Sigmoid colon (tissue), 7 donors: ENCODE measurements at places on chromosomes 11 and 22. TPM values are rescaled to one million over a fixed set of nuclear protein-coding genes. Genes with fewer than 3 reads are reported as not detected.
A peak's percentile ranks its signal among the peaks of the same experiment; 100 is the strongest.

The FGF4 gene
- not detected for polyA plus RNA-seq

The CACNA1I gene
- polyA plus RNA-seq, result not detected

The MYEOV gene
- polyA plus RNA-seq, result 11.1 TPM

The NOX4 gene
- polyA plus RNA-seq, result not detected

The RAG2 gene
- polyA plus RNA-seq, result not detected

The TECTA gene
- polyA plus RNA-seq, result not detected

The MARK2 gene
- polyA plus RNA-seq, result 44.2 TPM

The UPK3A gene
- not detected for polyA plus RNA-seq

The RPS6KA4 gene
- 16.6 TPM for polyA plus RNA-seq

The DEAF1 gene
- polyA plus RNA-seq, result 18.6 TPM

The RAB36 gene
- 0.60 TPM for polyA plus RNA-seq

- no peak overlapping the region for H3K4me3 ChIP-seq
- H3K27ac ChIP-seq, result no peak overlapping the region
- H3K4me1 ChIP-seq, result peaks cover 23% of the 10 kb centered on the region
- peaks cover 2% of the 10 kb centered on the region for H3K27me3 ChIP-seq
Measured at GRCh38 chr22:20962491-20962945, 4.5 kb upstream of the AIFM3 start.

GRCh38 chr11:22433094-22433455 lies 94.9 kb downstream of the SLC17A6 start:
- no peaks in the 10 kb centered on the region for H3K27me3 ChIP-seq
- H3K4me3 ChIP-seq, result peak overlapping the region; percentile 25
- no peaks in the 10 kb centered on the region for H3K4me1 ChIP-seq
- no peaks in the 10 kb centered on the region for H3K36me3 ChIP-seq
- no peak overlapping the region for H3K27ac ChIP-seq

DNA sequence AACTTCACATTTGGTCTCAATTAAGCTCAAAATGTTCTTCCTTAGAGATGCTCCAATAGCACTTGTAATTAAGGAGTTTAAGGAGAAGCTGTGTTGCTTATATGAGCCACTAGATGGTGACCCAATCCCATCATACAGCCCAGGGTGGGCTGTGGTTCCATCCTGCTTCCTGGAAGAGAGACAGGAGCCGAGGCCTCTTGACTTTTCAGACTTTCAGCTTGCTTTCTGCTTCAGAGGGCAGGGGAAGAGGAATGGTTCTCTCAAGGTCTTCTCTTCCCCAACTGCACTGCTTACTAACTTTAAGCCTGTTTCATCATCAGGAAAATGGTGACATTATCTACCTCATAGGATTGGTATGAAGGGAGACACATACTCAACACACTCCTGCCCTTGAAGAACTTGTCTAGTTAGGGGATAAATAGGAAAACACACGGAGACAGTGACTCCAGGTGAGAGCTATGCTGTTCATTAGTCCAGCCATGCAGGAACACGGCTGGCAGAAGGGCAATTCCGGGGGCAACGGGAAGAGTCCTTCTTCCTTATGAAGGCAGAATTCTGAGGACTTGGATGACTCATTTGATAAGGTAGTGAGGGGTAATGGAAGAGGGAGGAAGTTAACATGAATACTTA lies 20.1 kb downstream of the TMEM218 start:
- H3K27ac ChIP-seq, result no peak overlapping the region
- H3K4me3 ChIP-seq, result no peak overlapping the region
- no peaks in the 10 kb centered on the region for H3K4me1 ChIP-seq
- peaks cover 8% of the 10 kb centered on the region for H3K36me3 ChIP-seq
- H3K27me3 ChIP-seq, result no peaks in the 10 kb centered on the region
- DNase-seq, result peak; percentile 62

- no peak overlapping the region for H3K27ac ChIP-seq
- H3K27me3 ChIP-seq, result no peaks in the 10 kb centered on the region
- H3K4me1 ChIP-seq, result no peaks in the 10 kb centered on the region
- H3K4me3 ChIP-seq, result no peak overlapping the region
- no peaks in the 10 kb centered on the region for H3K36me3 ChIP-seq
Measured at GRCh38 chr22:43854121-43854785, 8.1 kb downstream of the SULT4A1 start.

DNA sequence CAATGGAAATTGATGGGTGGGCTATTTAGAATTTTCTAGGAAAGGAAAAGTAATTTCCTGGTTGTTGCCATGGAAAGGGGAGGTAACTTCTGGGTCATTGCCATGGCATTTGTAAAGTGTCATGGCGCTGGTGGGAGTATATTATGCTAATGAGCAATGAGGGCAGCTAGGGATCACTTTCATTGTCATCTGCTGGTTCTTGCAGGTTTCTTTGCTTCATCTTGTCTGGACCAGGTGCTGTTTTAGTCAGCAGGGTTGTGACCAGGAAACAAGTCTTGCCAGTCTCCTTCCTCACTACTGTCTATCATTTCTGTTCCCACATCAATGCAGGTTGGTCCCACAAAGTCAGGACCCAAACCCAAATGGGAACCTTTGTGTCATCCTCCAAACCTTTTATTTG lies 237.6 kb upstream of the C11orf87 start:
- H3K27ac ChIP-seq, result no peak overlapping the region
- no peak for DNase-seq
- no peaks in the 10 kb centered on the region for H3K27me3 ChIP-seq
- H3K4me1 ChIP-seq, result no peaks in the 10 kb centered on the region
- no peaks in the 10 kb centered on the region for H3K36me3 ChIP-seq

- H3K4me1 ChIP-seq, result peaks cover 24% of the 10 kb centered on the region
- peak overlapping the region; percentile 92 for H3K27ac ChIP-seq
- peak overlapping the region; percentile 63 for H3K4me3 ChIP-seq
- peak; percentile 93 for DNase-seq
- H3K36me3 ChIP-seq, result no peaks in the 10 kb centered on the region
- no peaks in the 10 kb centered on the region for H3K27me3 ChIP-seq
Measured at GRCh38 chr22:35627267-35628041, 10.3 kb upstream of the MB start.

- H3K4me1 ChIP-seq, result no peaks in the 10 kb centered on the region
- H3K27me3 ChIP-seq, result no peaks in the 10 kb centered on the region
- H3K36me3 ChIP-seq, result peaks cover 51% of the 10 kb centered on the region
- no peak overlapping the region for H3K4me3 ChIP-seq
- DNase-seq, result peak; percentile 51
- no peak overlapping the region for H3K27ac ChIP-seq
Measured at GRCh38 chr11:117187799-117188481, 9.4 kb downstream of the SIDT2 start.

DNA sequence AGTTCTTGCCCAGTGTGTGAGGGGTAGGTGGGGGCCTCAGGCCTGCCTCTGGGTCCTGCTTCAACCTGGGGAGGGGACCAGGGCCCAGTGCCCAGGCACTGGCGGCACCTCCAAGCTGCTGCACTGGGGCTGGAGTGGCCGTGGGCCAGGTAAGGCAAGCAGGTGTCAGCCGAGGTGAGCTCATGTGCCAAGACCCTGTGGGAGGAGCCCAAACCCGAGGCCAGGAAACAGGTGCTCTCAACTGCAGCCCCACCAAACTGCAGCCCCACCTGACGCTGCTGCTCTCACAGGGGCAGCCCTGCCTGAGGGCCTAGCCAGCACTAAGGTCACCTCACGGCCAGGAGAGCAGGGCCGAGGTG lies 18.1 kb upstream of the GNB1L start:
- H3K27me3 ChIP-seq, result no peaks in the 10 kb centered on the region
- no peak overlapping the region for H3K4me3 ChIP-seq
- DNase-seq, result no peak
- no peaks in the 10 kb centered on the region for H3K4me1 ChIP-seq
- H3K27ac ChIP-seq, result no peak overlapping the region
- H3K36me3 ChIP-seq, result no peaks in the 10 kb centered on the region

DNA sequence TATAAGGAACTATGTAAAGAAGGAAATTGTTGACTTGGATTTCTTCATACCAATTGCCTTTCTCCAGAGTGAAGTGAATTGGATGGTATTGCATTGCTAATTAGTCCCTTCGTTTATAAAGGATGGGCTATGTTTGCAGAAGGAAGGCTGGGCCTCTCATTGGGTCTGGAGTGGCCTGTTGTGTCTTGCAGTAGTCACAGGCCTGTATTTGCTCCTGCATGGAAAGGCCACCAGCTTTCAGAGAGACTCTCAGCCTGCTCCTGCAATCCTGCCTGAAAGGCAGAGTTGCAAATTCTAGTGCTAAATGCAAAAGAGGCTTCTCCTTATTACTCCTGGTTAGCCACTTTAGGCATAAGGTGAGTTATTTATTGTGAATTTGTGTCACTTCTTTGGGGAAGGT lies 103.8 kb downstream of the EXT2 start:
- no peak overlapping the region for H3K27ac ChIP-seq
- H3K36me3 ChIP-seq, result peaks cover 4% of the 10 kb centered on the region
- DNase-seq, result no peak

GRCh38 chr11:122190768-122191167 lies 74.8 kb upstream of the BLID start:
- no peak for DNase-seq
- no peaks in the 10 kb centered on the region for H3K36me3 ChIP-seq
- H3K27me3 ChIP-seq, result no peaks in the 10 kb centered on the region
- H3K4me1 ChIP-seq, result peaks cover 26% of the 10 kb centered on the region

DNA sequence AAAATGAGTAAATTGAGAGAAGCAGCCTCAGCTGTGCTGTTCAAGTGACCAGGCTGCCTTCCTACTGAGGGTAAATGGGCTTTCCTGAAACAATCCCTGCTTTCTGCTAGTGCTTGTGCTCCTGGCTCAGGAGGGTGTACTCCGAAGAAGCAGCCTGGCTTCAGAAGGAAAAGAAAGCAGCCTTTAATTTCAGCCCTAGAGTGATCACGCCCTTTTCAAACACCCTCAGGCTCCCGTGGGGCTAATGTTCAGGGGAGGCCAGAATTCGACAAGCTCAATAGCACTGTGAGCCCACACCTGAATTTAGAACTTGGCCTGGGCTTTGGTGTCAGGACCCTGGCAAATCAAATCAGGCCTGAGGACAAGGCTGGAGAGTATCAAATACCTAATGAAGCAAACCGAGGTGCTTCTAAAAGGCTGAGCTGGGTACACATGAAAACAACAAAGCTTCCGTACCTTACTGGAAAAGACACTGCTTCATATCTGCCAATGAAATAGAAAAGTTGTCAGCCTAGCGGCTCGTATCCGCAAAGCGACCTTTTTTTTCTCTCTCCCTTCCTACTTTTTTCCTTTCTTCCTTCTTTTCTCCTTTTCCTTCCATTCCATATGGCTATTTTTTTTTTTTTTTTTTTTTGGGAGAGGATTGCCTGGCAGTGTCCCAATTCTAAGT lies 387.8 kb downstream of the SOX6 start:
- DNase-seq, result no peak
- H3K4me1 ChIP-seq, result peaks cover 22% of the 10 kb centered on the region
- peak overlapping the region; percentile 6 for H3K27ac ChIP-seq
- H3K36me3 ChIP-seq, result no peaks in the 10 kb centered on the region
- H3K4me3 ChIP-seq, result no peak overlapping the region

- DNase-seq, result no peak
- H3K36me3 ChIP-seq, result no peaks in the 10 kb centered on the region
- no peaks in the 10 kb centered on the region for H3K4me1 ChIP-seq
- no peaks in the 10 kb centered on the region for H3K27me3 ChIP-seq
- H3K4me3 ChIP-seq, result no peak overlapping the region
Measured at GRCh38 chr11:134612140-134613030, 200.3 kb upstream of the B3GAT1 start.

GRCh38 chr11:8094656-8095055 lies 13.6 kb downstream of the TUB start:
- DNase-seq, result peak; percentile 61
- H3K4me3 ChIP-seq, result no peak overlapping the region
- H3K27ac ChIP-seq, result no peak overlapping the region
- H3K36me3 ChIP-seq, result peaks cover 37% of the 10 kb centered on the region
- no peaks in the 10 kb centered on the region for H3K27me3 ChIP-seq

DNA sequence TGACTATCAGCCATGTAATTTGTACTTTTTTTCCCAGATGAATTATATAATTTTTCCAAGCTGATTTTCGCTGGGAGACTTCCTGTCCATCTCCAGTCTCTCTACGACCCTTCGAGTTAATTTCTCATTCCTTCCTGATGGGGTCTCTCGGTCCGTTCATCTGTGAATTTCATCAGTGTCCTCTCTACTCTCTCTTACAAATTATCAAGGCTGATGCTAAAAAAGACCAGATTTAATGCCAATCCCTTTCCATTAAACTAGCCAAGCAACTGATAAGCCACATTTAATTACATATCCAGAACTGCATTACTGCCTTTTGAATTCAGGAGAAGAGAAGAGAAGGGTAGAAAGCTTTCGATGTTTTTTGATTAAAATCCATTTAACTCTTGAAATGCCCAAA lies 25.8 kb downstream of the VSIG10L2 start:
- no peaks in the 10 kb centered on the region for H3K4me1 ChIP-seq
- no peak for DNase-seq
- peaks cover 4% of the 10 kb centered on the region for H3K36me3 ChIP-seq
- no peak overlapping the region for H3K27ac ChIP-seq
- H3K4me3 ChIP-seq, result no peak overlapping the region

- H3K4me3 ChIP-seq, result no peak overlapping the region
- H3K27me3 ChIP-seq, result no peaks in the 10 kb centered on the region
- no peaks in the 10 kb centered on the region for H3K36me3 ChIP-seq
- no peaks in the 10 kb centered on the region for H3K4me1 ChIP-seq
- H3K27ac ChIP-seq, result no peak overlapping the region
- no peak for DNase-seq
Measured at GRCh38 chr22:25100402-25100801, 99.3 kb upstream of the CRYBB3 start.

- no peaks in the 10 kb centered on the region for H3K36me3 ChIP-seq
- H3K4me3 ChIP-seq, result no peak overlapping the region
- H3K27me3 ChIP-seq, result no peaks in the 10 kb centered on the region
- DNase-seq, result no peak
- H3K4me1 ChIP-seq, result no peaks in the 10 kb centered on the region
- H3K27ac ChIP-seq, result no peak overlapping the region
Measured at GRCh38 chr11:120995184-120995583, 28.7 kb upstream of the TBCEL start.

DNA sequence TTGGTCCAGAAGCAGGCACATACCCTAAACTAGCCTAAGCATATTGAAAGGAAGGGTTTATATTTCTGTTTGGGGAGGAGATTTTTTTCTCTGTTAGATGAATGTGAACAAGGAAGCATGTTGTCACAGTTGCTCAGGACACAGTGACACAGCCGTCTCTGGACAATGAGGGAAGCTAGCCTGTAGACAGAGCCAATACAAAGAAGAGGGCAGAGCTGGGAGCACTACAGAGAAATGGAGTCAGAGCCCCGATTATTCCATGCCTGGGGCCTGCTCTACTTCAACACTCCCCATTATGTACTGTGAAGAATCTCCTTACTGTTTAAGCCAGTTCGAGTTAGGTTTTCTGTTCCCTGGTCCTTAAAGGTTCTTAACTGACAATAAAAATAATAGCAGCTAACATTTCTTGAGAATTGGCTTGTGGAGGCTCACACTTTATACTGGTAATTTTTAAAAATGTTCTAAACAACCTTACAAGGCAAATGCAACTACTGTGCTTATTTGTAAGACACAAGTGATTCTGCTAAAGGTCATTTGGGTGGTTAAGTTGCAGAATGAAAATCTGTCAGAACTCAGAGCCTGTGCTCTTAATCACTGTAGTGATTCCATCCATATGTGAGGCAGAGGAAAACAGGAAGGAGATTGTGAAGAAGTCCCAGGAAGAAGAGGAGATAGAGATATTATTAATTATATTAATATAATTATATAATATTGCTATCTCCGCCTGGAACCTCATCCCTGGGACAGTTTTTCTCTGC lies 58.8 kb upstream of the RRAS2 start:
- DNase-seq, result no peak
- no peaks in the 10 kb centered on the region for H3K27me3 ChIP-seq
- H3K27ac ChIP-seq, result peak overlapping the region; percentile 18
- H3K4me1 ChIP-seq, result peaks cover 33% of the 10 kb centered on the region

- H3K27me3 ChIP-seq, result no peaks in the 10 kb centered on the region
- H3K4me1 ChIP-seq, result no peaks in the 10 kb centered on the region
- peak; percentile 57 for DNase-seq
- no peak overlapping the region for H3K4me3 ChIP-seq
- H3K27ac ChIP-seq, result no peak overlapping the region
Measured at GRCh38 chr11:2549876-2550605, 105.2 kb downstream of the KCNQ1 start.
